HCT116 (cell line): ENCODE measurements at places on chromosomes 5 and 9. TPM values are rescaled to one million over a fixed set of nuclear protein-coding genes. Genes with fewer than 3 reads are reported as not detected.

DNA sequence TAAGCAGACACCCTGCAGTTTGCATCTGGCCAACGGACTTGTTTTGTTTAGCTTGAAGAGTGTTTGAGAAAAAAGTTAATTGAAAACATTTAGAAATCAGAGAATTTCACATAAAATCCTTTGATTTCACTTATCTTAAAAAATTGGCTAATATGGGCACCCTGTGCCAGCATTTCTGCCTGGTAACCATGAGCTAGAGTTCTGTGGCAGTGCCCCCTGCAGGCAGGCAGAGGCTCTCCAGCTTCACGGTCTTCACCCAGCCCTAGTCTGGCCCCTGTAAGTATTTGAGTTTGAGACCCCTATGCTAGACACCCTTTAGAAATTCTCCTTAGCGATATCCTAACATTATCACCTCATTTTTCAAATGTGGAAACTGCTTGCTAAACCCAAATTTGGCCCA, 18.8 kb upstream of the FANCC start:
- H3K27me3 ChIP-seq = no peaks in the 10 kb centered on the region
- H3K4me3 ChIP-seq = no peak overlapping the region
- no peaks in the 10 kb centered on the region for H3K4me1 ChIP-seq
- no peaks in the 10 kb centered on the region for H3K36me3 ChIP-seq
- H3K27ac ChIP-seq = no peak overlapping the region

DNA sequence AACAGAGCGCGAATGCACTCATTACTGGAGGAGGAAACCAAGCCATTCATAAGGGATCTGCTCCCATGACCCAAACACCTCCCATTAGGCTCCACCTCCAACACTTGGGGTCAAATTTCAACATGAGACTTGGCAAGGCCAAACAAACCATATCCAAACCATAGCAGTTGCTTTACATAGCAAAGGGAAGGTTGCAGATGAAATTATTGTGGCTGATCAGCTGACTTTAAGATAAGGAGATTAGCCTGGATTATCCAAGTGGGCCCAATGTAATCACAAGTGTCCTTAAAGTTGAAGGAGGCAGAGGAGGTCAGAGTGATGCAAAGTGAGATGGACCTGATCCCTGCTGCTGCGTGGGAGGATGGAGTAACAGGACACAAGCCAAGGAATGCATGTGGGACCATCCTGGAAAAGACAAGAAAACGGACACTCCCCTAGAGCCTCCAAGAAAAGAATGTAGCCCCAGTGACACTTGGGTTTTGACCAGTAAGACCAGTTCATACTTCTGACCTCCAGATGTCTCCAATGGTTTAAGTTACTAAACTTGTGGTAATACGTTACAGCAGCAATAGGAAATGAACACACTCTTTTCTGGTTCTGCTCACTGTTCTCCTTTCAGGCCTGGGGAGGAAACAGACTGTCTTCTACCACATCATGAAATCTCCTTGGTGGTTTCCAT, 167.3 kb downstream of the GNAQ start:
- no peaks in the 10 kb centered on the region for H3K27me3 ChIP-seq
- H3K4me1 ChIP-seq = no peaks in the 10 kb centered on the region
- no peak for DNase-seq
- H3K36me3 ChIP-seq = no peaks in the 10 kb centered on the region

GRCh38 chr5:144076521-144077083, 93.9 kb downstream of the YIPF5 start:
- H3K36me3 ChIP-seq = no peaks in the 10 kb centered on the region
- no peaks in the 10 kb centered on the region for H3K4me1 ChIP-seq
- no peak for DNase-seq
- H3K27ac ChIP-seq = no peak overlapping the region

DNA sequence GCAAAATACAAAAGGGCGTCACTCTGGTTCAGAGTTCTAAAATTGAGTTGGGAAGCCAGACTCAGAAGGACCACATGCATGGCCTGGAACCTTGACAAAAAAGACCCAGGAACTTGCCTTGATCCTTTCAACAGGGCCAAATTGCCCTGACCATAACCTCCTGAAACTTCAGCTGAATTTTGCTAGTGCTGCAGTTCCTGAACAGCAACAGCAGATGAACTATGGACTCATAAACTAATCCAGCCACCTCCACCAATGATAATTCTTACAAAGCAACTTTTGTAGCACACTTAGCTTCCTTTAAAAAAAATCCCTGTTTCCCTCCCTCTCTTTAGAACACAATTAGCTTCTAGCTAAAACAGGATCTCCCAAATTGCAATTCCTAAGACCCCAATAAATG, 155.9 kb downstream of the MAT2B start:
- H3K27me3 ChIP-seq = no peaks in the 10 kb centered on the region
- DNase-seq = no peak
- H3K4me1 ChIP-seq = no peaks in the 10 kb centered on the region
- no peak overlapping the region for H3K27ac ChIP-seq
- H3K36me3 ChIP-seq = no peaks in the 10 kb centered on the region
- no peak overlapping the region for H3K4me3 ChIP-seq

DNA sequence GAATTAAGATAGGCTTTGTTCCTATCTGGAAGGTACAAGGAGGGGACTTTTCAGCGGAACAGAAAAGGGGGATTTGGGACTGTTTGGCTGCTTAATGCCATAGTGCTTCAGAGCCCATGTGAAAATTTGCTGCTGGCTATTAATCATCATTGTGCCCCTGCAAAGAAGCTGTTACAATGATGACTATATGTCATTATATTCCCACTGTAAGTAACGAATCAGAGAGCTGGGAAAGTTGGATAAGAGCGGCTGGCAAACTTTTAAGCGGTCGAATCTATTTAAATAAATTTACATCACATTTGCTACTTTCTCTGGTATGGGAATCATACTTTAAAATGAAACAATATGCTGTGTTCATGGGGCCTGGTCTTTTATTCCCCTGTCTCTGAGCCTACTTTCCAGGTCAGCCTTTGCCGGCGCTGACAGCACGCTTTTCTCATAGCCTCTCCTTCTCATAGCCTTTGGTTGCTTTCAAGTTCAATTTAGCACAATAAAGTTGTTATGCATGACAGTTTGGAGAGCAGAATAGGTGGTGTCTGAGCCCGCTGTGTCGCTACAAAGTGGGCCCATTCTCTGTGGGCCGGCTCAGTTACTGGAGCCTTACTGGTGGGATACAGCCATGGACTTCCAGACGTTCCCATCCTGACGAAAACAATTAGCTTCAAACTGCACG, 271.2 kb upstream of the TMEM161B start:
- no peaks in the 10 kb centered on the region for H3K27me3 ChIP-seq
- no peaks in the 10 kb centered on the region for H3K36me3 ChIP-seq
- no peak overlapping the region for H3K4me3 ChIP-seq
- DNase-seq = no peak
- H3K27ac ChIP-seq = no peak overlapping the region

DNA sequence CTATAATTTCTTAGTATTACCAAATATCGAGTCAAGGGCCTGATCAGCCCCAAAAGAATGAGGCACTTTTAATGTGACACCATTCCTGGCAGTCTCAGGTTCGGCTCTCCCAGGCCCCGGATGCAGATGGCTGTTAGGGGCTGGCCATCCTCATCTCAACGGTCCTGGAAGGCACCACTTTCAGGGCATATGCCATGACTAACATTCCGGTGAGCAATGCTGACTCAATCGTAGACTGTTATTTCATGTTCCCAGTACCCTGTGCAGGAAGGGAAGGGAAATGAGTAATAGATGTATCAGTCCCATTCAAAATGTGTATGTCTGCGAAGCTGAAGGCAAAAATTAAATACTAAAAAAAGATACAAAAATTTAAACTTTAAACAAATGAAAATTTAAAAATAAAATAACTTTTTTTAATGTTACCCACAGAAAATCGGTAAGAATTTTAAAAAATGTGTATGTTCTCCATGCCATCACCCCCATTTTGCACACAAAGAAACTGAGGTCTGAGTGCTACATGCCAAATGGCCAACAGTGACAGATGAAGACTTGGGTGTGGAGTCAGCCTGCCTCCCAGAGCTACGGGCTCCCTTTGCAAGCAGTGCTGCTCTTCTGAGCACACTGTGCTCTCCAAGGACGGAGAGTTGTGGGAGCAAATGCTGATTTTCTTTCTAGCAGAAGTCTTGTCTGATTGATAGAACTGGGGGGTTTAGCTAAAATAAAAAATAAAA, 79.0 kb downstream of the GLDC start:
- peak overlapping the region; percentile 93 for H3K27ac ChIP-seq
- H3K27me3 ChIP-seq = no peaks in the 10 kb centered on the region
- DNase-seq = peak; percentile 95
- H3K4me1 ChIP-seq = peaks cover 33% of the 10 kb centered on the region
- no peaks in the 10 kb centered on the region for H3K36me3 ChIP-seq

DNA sequence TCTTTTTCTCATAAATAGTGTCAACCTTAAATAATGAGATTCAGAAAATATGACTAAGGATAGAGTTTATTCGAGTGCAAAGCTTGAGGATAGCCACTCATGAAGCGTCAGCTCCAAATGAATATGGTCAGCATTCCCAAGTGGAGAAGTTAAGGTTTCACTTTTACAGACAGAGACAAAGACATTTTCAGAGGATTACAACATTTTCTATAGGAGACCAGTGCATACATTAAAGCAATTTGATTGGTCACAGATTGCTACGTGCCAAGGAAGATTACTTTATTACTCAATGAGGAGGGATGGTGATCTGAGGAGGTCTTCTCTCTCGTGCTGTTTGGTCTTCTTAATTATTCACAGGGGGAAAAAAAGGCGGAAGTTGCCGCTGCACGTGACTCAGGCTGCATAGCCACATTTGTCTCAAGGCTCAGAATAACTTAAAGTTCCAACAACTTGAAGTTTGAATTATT, 60.1 kb upstream of the SPATA31C2 start:
- H3K4me3 ChIP-seq = no peak overlapping the region
- 0 out of 2 replicates have a peak, but pooled peaks cover 8% of the 10 kb centered on the region for H3K4me1 ChIP-seq
- DNase-seq = no peak
- no peaks in the 10 kb centered on the region for H3K36me3 ChIP-seq

DNA sequence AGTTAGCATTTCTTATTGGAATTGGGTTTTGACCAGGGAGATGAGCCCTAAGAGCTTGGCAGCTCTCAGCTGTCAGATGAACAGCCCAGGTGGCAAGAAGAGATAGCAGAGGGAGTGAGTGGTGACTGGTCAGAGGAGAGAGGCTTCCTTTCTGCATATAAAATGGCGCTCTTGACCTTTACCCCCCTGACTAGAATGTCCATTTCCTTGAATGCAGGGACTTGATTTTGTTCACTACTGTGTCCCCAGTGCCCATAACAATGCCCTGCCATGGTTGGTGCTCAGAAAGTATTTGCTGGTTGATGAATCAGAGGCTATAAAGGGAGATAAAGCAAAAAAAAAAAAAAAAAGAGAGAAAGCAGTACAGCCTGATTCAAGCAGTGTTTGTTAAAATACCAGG, 7.2 kb downstream of the CHMP5 start:
- no peaks in the 10 kb centered on the region for H3K4me1 ChIP-seq
- no peak for DNase-seq
- H3K36me3 ChIP-seq = peaks cover 39% of the 10 kb centered on the region; the same call in 1 of the 2 replicates
- no peaks in the 10 kb centered on the region for H3K27me3 ChIP-seq

The PCDHA13 gene
- not detected for total RNA-seq
